ENCODE measurements at places on chromosomes 13 and 19.

DNA sequence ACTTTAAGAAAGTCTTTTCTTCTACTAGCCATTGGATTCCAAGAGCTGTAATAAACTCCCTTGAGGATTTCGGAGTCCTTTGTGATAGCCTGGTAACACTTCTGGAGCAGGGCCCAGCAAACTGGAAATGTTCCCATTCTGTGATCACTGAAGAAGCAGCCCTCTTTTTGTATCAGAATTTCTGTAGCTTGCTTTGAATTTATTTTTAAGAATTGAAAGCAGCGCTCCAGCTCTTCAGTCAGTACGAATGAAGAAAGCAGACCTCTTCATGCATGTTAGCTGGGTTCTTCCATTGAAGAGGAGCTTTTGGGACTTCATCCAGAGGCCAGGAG lies 141.5 kb downstream of the AKAP11 start:
- no peak for DNase-seq

DNA sequence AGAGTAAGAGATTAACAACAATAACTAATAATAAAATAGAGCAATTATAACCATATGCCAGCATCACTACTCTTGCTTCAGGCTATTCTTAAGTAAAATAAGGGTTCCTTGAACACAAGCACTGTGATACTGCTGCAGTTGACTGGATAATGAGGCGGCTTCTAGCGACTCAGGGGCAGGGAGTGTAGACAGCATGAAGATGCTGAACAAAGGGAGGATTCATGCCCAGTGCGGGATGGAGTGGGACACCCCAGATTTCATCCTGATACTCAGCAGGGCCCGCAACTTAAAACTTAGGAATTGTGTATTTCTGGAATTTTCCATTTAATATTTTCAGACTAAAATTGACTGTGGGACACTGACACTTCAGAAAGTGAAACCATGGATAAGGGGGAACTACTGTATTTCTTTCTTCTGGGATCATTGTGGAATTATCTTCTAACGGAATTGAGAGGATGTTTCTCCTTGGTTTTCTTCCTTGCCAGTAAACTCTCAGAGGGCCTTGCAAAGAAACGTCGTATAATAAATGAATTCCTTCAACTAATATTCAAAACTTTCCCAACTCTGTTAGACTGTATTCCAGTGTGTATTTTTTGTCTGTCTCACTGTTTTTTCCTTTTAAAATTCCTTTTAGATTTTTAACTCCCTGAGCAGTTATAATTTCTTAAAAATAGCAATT lies 127.5 kb downstream of the B3GLCT start:
- DNase-seq = no peak

- DNase-seq = no peak
Observed at GRCh38 chr19:51127032-51127431, 2.3 kb downstream of the SIGLEC9 start.

DNA sequence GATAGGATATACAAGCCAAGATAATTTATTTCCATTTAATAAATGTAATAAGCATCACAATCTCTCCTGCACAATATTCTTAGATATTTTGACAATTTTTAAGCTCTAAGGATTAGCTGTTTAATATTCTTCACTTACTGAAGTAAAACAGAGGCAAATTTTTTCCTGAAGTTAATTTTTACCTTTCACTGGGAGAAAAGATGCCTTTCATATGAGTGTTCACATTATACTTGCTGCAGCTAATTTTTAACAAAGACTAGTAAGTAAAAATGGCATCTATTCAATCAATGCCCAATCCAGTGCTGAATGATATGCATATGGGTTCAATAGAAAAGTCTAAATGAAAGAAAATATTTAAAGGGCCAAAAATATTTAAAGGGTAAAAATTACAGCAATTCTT lies 377.2 kb upstream of the GPC6 start:
- no peak for DNase-seq

DNA sequence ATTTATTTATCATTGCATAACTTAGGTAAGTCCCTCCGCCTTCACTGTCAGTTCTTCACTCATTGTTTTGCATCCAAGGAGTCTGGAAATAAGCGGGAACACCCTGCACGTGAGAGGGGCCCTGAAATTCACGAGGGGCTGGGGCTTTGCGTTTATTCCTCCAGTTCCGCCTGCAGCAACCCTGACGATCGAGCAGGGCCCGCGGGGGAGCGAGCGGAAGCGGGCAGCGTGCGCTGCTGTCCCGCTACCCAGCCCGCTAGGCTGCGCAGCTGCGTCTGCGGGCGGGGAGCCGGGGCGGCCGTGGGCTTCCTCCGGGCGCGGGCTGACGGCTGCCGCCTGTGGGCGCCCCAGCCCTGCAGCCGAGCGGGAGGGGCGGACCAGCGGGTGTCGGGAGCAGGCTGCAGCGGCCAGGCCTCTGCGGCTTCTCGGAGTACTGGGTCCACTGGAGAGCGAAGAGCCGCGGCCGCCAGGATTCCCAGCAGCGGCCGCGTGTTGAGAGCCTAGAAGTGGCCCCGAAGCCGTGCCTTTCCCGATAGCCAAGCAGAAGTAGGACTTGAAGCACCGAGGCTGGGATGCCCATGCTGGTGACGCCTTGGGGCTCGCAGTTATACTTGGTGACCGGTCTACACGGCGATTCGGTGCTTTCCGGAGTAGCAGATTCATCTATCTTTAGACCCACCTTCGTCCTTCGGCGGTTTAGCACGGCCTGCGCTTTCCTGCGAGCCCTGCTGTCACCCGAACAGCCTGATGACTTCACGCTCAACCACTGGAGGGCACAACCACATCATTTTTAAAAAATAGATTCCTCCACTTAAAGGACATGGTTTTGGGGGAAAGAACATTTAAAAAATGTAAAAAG lies 32.9 kb upstream of the SACS start:
- no peak for DNase-seq

Data from AG04449 (cell line).